ENCODE measurements at places on chromosomes 2 and 18.

- no peak for DNase-seq
These were observed 94.9 kb downstream of the ADD2 start for GRCh38 chr2:70673041-70673647.

GRCh38 chr2:47155091-47155876 lies at the start of gene STPG4:
Gene STPG4, minus strand, starts transcription at chr2:47155308. Its CDS starts 57 bp downstream, at chr2:47155251.
- DNase-seq = no peak

DNA sequence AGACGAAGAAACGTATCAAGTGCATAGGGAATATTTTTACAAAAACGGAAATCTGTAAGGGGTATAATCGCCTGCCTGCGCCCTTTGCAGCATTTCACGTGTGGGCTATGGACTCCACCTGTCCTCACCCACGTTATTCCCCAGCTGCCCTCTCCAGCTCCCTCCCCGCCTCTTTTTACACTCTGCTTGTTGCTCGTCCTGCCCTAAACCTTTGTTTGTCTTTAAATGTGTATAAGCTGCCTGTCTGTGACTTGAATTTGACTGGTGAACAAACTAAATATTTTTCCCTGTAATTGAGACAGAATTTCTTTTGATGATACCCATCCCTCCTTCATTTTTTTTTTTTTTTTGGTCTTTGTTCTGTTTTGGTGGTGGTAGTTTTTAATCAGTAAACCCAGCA lies 169.4 kb upstream of the SIX3 start:
- DNase-seq = no peak

GRCh38 chr2:160317181-160318099 lies 117.4 kb upstream of the ITGB6 start:
- no peak for DNase-seq

DNA sequence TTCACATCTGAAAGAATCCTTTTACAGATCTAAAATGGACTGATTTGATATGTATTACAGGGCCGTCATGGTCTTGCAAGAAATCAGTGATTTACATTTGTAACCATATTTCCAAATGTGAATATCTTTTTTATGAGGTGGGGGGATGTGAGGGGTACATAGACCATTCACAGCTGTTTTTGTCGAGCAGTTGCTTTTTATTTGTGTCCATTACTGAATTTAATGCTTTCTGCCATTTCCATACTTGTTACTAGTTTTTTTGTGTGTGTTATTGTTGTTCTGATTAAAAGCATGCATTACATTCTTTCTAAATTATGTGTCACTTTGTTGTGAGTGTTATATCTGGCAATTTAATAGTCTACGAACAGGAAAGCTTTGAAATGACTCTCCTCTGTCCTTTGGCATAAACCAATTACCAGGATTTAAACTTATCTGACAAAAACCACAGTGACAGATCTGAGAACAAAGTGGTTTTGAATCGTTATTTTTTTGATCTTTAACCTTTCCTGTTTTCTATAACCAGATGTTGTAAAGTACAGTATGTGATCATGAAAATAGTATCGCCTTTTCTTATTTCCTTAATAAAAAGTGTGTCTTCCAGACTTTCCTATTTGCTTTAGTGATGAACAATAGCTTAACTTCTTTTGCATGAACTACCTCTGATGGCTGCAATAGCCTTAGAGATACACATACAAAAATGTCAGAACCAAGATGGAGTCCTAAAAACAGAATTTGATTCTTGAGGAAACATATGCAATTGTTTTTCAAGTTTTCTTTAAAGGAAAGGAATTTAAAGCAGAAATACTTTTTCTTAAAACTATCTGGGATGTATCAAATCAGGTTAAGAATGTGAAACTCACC lies 354.2 kb upstream of the ACVR2A start:
- no peak for DNase-seq
